ENCODE measurements at places on chromosomes 2 and 18. TPM values are rescaled to one million over a fixed set of nuclear protein-coding genes. Genes with fewer than 3 reads are reported as not detected.

ANKMY1 gene
- 14.0 TPM for total RNA-seq

GRCh38 chr18:48668466-48669179, 129.8 kb downstream of the CTIF start:
- H3K36me3 ChIP-seq: no peaks in the 10 kb centered on the region
- H3K27ac ChIP-seq: no peak overlapping the region
- no peaks in the 10 kb centered on the region for H3K27me3 ChIP-seq
- H3K4me3 ChIP-seq: no peak overlapping the region
- no peaks in the 10 kb centered on the region for H3K4me1 ChIP-seq

- H3K4me3 ChIP-seq: no peak overlapping the region
- no peak for DNase-seq
- H3K27me3 ChIP-seq: no peaks in the 10 kb centered on the region
Observed at GRCh38 chr2:27247893-27248292, 15.0 kb downstream of the SLC30A3 start.

GRCh38 chr2:73588177-73588576, 54.0 kb downstream of the NAT8 start:
- H3K4me1 ChIP-seq: no peaks in the 10 kb centered on the region
- no peaks in the 10 kb centered on the region for H3K36me3 ChIP-seq
- no peak for DNase-seq
- no peak overlapping the region for H3K4me3 ChIP-seq

GRCh38 chr2:33929467-33929866, 330.4 kb upstream of the FAM98A start:
- no peaks in the 10 kb centered on the region for H3K27me3 ChIP-seq
- H3K4me3 ChIP-seq: no peak overlapping the region
- H3K27ac ChIP-seq: no peak overlapping the region
- H3K4me1 ChIP-seq: no peaks in the 10 kb centered on the region

RTP5 gene
- not detected for total RNA-seq

GRCh38 chr2:203018181-203018580, 3.5 kb downstream of the NBEAL1 start:
- H3K4me1 ChIP-seq: peaks cover 58% of the 10 kb centered on the region
- no peak for DNase-seq
- no peaks in the 10 kb centered on the region for H3K36me3 ChIP-seq
- H3K27ac ChIP-seq: peak overlapping the region; percentile 40
- no peaks in the 10 kb centered on the region for H3K27me3 ChIP-seq
- H3K4me3 ChIP-seq: no peak overlapping the region

RNF152 gene
- 22.8 TPM for total RNA-seq

Data from adrenal gland (tissue), 19 donors.